ENCODE measurements at places on chromosomes 3 and 15.

DNA sequence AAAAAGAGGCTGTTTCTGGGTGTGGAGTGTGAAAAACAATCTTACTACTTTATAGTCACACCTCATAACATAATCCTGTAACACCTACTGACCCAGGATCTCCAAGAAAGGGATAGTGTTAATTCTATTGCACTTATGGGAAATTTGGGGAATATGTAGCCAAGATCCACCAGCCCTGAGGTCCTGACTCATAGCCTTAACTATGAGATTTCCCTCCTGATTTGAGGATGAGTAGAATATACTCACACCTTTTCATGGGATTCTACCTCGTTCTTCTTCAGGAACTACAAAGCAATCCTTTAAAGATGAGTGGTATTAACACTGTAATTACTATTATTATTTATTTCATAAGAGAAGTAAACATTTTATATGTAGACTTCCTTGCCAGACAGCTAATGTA, 315.2 kb downstream of the MECOM start:
- DNase-seq: no peak

- no peak for DNase-seq
Observed at GRCh38 chr3:8301977-8302735, 199.5 kb upstream of the LMCD1 start.

- no peak for DNase-seq
Observed at GRCh38 chr15:25563596-25563995, 124.8 kb upstream of the UBE3A start.

- DNase-seq: no peak
Observed at GRCh38 chr15:60585743-60586708, 107.1 kb upstream of the ICE2 start.

DNA sequence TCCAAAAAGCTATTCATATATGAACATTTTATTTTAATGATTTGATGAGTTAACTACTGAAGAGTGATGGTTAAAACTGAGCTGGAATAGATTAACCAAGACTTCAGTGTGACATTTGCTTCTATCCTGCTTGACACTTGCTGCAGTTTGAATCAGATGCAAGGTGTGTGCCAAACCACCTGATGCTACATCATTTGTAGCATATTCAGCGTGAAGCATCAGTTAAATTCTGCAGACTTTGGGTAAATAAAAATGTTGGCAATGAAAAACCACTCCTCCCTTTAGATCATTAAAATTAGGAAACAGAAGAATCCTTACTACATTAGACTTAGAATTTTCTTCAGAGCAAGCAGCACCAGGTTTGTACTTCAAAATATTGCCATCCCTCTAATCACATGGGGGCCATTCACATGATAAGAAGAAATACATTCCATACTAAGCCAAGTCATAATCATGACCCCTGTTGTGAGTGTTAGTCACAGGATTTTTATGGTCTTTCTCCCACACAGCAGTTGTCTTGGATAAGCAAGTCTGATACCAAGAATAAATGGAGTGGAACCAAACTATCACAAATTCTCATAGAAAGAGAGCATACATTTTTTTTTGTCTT, 160.7 kb upstream of the TNIK start:
- no peak for DNase-seq

- no peak for DNase-seq
Observed at GRCh38 chr15:45640616-45641015, 5.8 kb downstream of the SQOR start.

- no peak for DNase-seq
Observed at GRCh38 chr3:12828751-12829150, 12.6 kb downstream of the RPL32 start.

- DNase-seq: no peak
Observed at GRCh38 chr3:188037195-188037718, 116.7 kb upstream of the LPP start.

DNA sequence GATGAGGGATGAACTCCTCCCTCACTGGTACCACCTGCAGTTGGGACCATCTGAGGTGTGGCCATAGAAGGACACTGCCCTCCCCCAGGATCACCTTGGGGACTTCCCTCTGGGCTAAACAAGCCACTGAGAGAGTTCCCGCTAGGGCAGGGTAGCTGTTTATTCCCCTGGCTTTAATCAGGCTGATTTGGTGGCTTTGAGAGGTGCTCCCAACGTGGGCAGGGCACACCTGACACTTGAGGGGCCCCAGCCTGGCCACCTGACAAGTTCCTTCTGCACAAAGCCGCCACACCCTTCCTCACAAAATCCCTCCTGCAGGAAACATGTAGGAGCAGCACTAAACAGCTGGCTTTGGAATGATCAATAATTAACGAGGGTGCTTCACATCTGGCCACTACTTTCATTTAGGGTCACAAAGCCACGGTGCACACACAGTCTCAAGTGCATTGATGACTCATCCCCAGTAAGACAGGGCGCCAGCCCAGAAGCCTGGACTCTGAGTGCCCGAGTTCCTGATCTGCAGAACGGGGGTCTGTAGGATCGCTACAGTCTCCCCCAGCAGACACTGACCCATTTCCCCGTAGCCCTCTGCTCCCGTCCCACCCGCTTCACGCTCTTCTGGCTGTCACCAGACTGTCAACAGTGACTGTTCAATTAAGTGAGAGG, 75.1 kb downstream of the ATP10A start:
- DNase-seq: no peak

GRCh38 chr15:98548139-98548971, 100.0 kb upstream of the IGF1R start:
- DNase-seq: no peak

DNA sequence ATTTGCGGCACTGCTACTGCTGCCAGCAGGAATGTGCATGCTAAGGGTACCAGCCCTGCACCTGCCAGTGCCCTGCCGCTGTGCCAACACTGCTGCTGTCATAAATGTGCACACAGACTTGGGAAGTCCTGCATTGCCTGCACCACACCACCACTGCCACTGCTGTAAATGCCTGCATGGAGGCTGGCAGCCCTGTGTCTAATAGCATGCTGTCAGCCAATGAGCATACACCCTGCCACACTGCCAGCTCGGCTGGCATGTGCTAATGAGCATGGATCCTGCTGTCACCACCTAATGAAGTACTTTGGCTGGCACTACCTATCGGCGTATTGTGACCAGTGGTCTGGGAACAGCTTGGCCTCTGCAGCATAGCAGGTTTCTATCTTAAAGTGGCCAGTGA, 981.8 kb upstream of the GBE1 start:
- no peak for DNase-seq

DNA sequence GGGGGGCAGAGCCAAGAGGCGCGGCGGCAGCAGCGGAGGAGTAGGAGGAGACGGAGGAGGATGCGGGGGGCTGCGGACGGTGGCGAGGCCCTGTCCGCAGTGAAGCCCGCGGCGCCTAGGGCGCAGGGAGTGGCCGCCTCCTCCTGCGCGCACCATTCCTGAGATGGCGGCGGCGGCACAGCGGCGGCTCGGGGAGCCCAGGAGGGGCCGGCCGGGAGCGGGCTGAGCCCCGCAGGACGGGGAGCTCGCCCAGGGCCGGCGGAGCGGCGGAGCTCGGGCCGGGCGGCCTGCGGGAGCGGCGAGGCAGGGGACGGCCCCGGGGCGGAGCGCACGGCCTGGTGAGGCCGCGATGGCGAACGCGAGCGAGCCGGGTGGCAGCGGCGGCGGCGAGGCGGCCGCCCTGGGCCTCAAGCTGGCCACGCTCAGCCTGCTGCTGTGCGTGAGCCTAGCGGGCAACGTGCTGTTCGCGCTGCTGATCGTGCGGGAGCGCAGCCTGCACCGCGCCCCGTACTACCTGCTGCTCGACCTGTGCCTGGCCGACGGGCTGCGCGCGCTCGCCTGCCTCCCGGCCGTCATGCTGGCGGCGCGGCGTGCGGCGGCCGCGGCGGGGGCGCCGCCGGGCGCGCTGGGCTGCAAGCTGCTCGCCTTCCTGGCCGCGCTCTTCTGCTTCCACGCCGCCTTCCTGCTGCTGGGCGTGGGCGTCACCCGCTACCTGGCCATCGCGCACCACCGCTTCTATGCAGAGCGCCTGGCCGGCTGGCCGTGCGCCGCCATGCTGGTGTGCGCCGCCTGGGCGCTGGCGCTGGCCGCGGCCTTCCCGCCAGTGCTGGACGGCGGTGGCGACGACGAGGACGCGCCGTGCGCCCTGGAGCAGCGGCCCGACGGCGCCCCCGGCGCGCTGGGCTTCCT, at the start of gene GPR27:
TSS of gene GPR27 (plus strand) at position 155 of the 909 bp plus-strand sequence. CDS start at position 350, 195 bp downstream.
- DNase-seq: peak; percentile 12

DNA sequence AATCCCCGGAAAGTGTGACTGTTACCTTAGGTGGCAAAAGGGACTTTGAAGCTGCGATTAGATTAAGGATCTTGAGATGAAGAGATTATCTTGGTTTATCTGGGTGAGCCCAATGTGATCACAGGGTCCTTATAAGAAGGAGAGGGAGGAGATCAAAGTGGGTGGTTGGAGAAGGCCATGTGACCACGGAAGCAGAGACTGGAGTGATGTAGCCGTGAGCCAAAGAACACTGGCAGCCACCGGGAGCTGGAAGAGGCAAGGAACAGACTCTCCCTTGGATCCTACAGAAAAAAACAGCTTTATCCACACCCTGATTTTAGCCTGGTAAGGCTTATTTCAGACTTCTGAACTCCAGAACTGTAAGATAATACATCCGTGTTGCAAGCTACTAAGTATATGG, 29.9 kb downstream of the CRABP1 start:
- DNase-seq: no peak

DNA sequence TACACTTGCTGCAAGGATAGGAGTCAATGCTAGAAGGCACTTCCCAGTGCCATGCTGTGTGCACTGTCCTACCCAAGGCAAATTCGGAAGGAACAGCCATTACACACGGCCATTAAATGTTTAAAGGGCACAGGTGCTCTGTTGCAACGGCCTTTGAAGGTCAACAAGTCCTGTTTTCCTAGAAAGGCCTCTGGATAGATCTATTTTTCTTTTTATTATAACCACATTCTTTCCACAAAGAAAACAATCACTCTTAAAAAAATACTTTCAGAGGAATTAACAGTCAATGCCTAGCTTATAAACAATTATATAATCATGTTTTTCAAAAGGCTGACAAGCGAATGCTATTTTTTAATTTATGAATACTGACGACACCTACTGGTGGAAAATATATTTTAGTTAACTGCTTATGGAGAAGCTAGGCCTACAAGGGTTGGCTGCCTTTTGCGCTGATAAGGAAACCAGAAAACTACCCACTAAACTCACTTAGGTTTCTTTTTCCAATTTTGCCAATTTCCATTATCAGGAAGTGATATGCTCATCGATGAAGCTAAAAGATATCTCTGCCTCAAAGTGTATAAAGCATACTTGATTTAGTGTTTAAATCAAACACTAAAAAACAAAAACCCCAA, 2.4 kb downstream of the ARHGEF3 start:
- no peak for DNase-seq

GRCh38 chr3:109888026-109888425, 550.7 kb upstream of the DPPA4 start:
- DNase-seq: no peak

- no peak for DNase-seq
Observed at GRCh38 chr3:3586843-3587646, 212.2 kb upstream of the LRRN1 start.

DNA sequence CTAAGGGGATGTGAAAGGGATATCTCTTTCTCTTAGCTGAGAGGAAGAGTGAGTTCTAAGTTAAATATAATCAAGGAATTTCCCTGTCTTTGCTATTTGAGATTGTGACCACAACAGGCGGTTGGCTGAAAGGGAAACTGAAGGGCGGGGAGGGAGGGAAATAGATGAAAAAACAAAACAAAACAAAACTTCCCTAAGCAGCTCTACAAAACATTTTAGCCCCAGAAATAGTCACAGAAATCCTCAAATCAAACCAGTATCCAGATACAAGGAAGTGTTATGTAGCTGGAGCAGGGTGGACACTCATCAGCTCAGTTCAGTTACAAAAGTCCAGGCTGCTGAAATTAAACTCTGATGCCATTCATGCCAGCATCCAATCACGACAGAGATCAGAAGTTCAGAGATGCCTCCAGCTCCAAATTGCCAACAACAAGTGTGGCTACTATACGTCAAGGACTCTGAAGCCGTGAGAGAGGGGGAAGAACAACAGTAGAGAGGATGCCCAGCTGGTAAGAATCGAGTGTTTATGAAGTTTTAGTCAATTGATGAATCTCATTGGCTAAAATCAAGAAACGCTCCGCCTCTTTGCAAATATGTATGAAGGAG, 319 bp upstream of the TP63 start:
- no peak for DNase-seq

DNA sequence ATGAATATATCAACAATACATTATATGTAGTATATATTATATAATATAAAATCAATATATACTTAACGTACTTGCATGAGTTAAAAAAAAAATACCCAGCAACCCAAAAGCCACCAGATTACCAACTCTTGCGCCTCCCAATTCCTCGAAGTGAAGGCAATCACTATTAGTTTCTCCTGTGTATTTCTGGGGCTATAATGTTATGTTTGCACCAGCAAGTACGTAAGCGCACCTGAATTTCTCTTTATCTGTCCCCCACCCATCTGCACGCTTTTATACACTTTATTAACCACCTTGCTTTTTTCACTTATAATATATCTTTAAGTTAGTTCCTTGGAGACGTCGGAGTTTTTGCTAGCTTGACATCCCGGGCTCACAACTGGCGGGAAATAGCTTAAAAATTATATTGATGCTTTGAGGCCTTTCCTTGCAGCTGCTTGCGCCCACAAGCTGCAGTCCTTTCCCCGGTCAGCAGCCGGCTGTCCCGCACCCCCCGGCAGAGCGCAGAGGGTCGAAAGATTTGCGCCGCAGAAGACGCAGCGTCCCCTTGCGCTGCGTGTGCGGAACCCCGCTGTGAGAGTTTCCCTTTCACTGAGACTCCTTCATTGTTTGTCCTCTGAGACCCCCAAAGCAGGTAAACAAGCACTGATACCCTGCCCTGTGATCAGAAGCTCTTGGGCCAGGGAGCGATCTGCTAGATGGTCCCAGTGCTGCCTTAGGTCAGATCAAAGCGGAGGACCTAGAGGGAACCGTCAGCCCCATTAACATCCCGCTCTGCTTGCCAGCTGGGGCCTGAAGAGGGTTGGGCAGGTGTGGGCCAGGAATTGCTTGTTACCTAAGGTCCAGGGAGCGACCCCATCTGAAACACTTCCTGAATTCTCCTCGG, 8.9 kb upstream of the EOMES start:
- no peak for DNase-seq

DNA sequence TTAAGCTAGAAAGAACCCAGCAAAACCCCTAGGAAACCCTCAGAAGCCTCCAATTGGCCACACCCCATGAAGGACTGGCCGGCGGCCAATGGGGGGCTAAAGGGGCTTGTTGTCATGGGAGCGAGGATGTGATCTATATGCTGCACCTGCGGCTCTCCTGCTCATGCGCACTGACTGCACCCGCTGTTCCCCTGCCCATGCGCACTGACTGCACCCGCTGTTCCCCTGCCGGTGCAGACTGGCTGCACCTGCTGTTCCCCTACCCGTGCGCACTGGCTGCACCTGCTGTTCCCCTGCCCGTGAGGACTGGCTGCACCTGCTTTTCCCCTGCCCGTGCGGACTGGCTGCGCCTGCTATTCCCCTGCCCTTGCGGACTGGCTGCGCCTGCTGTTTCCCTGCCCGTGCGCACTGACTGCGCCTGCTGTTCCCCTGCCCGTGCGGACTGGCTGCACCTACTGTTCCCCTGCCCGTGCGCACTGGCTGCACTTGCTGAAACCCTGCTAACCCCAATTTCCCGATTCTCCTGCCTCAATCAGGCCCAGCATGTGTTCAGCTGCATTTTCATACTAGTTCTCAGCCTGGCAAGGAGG, 16.8 kb upstream of the MCCC1 start:
- peak; percentile 12 for DNase-seq

- no peak for DNase-seq
Observed at GRCh38 chr15:39542385-39543065, 38.4 kb upstream of the THBS1 start.
